M059J (cell line): ENCODE measurements at places on chromosomes 5 and 9.

DNA sequence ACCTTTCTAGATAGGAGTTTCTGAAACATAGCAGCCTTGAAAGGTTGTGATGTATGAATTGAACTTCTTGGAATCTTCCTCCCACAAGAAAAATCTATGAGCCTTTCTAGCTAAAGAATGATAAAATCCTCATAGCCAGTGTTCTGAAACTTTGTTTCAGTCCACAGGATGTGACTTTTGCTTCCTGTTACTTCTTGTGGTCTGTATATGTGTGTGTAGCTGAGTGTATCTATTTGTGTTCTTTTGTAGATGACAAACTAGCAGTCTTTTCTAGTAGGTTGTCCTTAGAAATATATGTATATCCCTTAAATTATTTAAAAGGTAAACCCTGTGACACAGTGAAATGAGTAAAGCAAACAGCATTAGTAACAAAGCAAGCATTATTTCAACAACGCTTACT is 188.8 kb downstream of the MRPS30 start:
- DNase-seq: no peak

DNA sequence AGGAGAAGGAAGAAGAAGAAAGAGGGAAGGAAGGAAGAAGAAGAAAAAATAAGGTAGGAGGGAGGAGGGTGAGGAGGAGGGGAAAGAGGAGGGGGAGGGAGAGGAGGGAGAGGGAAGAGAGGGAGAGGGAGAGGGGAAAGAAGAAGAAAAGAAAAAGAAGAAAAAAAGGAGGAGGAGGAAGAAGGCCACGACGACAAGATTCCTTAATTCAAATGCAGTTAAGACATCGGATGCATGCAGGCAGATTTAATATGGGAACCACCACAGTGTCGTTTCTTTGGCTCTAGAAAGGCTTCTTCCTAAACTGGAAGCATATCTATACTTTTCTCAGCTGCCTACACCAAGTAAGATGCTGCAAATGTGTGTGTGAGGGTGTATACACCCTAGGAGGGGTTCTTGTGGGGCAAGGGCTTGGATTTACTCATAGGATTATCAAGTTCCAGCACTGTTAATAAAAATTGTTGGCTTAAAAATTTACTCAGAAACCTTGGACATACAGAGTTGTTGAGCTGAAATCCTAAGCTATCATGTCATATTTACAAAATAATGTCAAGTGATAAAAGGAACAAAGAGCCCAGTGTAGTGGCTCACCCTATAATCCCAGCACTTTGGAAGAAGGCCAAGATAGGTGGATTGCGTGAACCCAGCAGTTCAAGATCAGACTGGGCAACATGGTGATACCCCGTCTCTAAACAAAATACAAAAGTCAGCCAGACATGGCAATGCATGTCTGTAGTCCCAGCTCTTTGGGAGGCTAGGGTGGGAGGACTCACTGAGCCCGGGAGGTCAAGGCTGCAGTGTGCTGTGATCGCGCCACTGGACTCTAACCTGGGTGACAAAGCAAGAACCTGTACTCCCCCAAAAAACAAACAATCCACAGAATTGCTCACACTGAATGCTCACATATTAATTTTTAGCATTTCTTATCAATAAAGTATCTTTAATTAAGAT is 108.5 kb downstream of the UBAP2 start:
- DNase-seq: no peak

DNA sequence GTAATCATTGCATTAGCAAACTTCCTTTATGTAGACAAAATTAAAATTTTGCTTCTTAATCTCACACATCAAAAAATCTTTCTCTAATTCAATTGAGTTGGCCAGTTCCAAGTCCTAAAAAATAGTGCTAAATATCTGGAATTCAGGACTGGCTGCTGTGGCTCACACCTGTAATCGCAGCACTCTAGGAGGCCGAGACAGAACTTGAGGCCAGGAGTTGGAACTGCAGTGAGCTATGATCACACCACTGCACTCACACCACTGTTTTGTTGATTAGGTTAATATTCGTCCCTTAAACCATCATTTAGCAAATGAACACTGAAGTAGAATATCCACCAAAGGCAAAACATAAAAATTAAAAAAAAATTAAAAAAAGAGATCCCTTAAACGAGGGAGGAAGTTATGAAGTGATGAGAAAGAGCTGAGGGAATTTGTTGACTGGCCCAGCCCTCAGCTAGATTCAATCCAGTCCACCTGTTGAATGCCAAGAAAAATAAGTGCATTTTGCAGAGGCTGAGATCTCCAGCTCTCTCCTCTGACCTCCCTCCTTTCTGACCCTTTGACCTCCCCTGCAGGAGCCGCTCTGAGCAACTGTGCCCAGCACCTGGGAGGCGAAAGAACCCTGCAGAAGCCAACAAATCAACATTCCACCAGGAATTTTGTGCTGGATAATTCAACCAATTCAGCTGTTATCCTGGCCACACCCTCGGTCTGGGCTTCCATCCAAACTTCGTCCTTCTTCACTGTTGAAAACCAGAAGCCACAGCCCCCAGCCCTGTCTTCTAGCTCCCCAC is 96.8 kb downstream of the OR2K2 start:
- peak; percentile 6 for DNase-seq

- peak; percentile 16 for DNase-seq
Measured at GRCh38 chr5:109584986-109585599, 104.6 kb upstream of the MAN2A1 start.

GRCh38 chr5:83001796-83002381 is 75.3 kb downstream of the TMEM167A start:
- no peak for DNase-seq

- DNase-seq: no peak
Measured at GRCh38 chr5:173625261-173625660, 8.8 kb upstream of the BOD1 start.

DNA sequence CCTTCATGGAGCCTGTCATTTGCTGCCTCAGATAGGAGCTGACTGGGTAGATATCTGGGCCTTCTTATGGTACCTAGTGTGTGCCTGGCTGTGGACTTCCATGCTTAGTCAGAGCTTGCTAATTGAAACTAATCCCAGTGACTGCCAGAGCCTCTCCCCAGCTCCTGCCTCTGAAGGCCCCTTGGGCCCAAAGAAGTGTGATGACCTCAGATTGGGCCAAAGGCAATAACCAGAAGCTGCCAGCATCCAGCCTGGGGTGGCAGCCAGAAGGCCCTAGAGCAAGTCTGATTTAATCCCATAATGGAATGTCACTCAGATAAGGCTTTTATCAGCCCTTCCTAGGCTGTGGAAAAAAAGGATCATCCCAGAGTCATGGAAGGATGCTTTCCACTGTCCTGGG is 17.1 kb upstream of the CDC23 start:
- peak; percentile 87 for DNase-seq

DNA sequence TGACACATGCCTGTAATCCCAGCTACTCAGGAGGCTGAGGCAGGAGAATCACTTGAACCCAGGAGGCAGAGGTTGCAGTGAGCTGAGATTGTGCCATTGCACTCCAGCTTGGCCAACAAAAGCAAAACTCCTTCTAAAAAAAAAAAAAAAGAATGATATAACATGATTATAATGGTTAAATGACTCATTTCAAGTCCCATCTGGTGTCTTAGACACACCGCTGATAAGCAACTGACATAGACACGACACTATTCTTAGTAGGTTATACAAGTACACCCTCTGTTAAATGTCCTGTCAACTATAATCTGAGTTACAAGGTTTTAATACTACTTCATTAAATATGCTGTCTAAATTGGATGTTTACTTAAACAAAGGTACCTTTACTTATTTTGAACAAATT is 405.3 kb upstream of the CLINT1 start:
- DNase-seq: no peak

DNA sequence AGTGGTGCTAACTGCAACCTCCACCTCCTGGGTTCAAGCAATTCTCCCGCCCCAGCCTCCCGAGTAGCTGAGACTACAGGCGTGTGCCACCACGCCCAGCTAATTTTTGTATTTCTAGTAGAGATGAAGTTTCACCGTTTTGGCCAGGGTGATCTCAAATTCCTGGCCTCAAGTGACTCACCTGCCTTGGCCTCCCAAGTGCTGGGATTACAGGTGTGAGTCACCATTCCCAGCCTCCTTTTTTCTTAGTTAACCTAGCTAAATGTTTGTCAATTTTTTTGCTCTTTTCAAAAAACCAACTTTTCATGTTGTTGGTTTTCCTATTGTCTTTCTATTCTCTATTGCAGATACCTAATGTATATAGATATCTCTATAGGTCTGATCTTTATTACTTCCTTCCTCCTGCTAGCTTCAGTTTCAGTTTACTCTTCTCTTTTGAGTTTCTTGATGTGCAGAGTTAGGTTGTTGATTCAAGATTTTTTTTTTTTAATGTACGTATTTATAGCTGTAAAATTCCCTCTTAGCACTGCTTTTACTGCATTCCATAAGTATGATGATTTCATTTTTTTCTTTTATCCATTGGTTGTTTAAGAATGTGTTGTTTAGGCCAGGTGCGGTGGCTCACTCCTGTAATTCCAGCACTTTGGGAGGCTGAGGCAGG is 32.9 kb downstream of the FGD3 start:
- peak; percentile 32 for DNase-seq

- no peak for DNase-seq
Measured at GRCh38 chr9:95297316-95297715, 20.2 kb downstream of the FANCC start.

DNA sequence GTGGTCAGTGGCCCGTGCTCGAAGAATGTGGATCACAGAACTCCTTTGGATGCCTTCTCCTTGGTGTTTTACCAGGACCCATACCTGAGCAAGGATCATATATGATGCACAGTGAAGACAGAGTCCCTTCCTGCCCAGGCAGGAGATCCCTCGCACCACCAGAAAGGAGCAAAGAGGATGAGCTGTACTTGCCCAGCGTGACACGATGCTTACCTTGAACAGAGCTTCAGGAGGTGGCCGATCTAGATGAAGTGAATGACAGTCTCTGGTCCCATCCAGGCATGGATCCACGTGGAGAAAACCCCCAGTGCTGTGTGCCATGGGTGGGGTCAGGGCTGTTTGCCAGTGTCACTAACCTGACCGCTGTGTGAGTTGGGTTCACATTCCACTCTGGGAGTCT is 455.4 kb downstream of the GADD45G start:
- DNase-seq: no peak

DNA sequence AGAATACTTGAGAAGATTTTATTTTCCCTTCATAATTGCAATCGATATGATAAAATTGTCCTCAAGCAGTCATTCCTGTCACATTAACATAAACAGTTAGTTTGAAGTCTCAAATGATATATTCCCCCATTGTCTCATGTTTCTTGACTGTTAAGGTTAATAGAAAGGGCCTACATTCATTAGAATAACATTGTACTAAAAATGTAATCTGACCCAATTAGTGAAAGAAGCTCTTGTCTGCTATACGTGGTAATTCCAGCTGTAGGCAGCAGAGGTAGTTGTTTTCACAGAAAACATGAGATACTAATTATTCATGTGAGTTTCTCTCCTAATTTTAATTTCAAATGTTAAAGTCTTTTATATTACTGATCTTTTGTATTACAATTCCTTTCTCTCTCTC is 25.9 kb upstream of the AP3B1 start:
- DNase-seq: peak; percentile 47

DNA sequence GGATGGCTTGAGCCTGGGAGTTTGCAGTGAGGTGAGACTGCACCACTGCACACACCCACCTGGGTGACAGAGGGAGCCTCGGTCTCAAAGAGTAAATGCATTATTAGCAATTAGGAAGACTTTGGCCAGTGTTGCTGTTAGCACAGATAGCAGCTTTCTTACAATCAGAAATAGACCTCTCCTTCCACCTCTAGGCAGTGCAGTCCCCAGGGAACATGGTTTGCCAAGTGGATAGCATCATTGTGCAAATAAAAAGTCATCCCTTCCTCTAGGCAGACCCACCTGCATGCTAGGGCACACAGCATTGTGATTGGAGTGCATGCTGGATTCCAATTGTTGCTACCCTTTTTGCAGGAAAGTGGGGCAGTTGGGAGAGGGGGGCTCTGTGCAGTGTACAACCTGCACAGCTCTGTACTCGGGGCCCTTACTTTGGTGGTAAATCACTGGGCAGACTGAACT is 77.9 kb upstream of the KLF9 start:
- DNase-seq: no peak

DNA sequence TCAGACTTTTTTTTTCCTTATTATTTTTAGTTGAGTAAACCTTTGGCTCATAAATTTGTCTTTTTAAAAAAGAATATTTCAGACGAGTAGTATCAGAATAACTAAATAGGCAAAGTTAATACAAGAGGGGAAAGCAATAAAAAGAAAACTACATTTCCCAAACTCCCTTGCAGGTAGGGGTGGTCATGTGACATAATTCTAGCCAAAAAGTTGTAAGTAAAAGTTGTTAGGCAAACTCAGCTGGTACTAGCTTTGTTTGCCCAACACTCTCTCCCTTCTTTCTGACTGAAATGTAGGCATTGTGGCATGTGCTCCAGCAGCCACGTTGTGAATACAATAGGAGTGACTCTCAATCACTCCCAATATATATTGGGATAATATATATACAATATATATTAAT is 20.9 kb downstream of the GIN1 start:
- no peak for DNase-seq

DNA sequence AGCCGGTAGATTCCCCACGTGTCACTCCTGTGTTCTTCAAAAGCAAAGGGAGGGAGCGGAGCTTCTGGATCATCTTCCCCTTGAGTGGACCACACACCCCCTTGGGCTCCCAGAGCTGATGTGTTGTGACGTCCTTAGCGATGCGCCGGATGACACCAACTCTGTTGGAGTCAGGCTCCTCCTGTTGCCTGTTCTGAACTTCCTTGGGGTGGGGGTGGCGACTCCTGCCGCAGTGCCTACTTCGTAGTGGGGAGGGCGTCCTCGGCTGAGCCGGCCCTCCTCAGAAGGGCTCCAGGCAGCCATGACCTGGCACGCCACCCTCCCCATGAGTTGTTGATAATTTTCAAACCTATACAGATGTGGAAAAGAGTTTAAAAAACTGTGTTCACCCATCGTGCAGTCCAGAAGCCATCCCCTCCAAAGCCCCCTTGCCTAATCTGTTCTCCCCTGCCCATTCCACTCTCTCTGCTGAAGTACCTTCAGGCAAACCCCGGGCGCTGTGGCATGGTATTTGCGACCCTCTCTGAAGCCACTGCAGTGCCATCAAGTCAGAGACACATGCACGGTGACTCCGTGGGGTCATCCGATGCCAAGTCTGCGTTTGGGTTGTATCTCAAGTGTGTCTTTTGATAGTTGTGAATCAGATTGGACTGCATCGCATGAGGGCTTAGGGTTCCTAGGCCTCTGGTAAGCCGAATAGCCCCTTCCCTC is 16.7 kb downstream of the EXOC3 start:
- DNase-seq: no peak

GRCh38 chr5:137501846-137502406 is 2.8 kb upstream of the SPOCK1 start:
- DNase-seq: no peak

DNA sequence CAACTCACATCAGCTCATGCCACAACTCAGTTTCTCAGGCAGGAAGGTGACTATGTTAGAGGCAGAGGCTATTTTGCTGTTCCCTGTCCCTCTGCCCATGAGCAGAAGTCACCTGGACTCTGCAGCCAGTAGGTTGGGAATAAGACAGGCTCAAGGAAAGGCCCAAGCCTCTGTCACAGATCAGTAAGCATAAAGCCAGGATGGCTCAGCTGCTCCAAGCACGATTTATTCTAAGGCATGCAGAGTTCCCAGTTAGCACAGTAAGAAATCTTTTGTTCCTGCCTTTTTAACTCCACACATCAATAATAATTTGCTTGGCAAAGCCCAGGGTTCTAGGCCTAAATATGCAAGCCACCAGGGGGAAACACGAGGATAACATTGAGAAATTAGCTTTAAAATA is 249.0 kb upstream of the ADRA1B start:
- no peak for DNase-seq
